ENCODE measurements at places on chromosomes 3 and 15.

DNA sequence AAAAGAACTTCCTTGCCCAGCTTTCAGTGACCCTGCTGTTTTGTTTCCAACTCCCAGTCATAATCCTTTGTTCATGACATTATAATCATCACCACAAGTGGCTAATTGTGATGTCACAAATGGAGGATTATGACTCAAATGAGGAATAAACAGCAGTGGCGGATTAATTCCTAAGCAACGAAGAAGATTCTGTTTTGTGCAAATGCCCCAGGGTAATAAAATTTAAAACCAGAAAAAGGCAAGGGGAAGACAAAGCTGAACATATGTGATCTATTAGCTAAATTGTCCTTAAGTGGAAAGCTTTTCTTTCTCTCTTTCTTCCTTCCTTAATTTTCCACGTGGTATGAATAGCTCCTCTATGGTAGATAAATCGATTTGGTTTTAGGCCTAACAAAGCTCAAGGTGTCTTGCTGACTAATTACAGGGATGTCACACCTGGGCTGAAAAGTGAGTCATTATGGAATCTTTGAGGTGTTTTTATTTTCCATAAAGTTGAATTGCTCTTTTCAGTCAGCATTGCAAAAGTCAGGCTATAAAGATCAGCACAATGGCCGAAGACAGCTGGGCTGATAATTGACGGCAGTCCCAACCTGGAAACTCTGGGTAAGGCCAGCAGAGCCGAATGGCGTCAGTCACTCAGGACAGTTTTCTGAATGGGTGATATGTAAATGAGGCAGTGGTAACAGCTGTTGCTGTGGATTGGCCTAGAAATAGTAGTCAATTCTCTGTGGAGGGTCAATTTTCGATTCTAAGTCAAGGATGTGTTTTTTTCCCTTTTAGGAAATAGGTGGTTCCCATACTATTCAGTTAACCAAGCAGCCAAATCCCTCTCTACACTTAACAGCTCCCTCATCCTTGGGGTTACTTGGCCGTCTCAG is 121.5 kb downstream of the PTPRG start:
- no peak for DNase-seq

- DNase-seq: no peak
These were observed 287.0 kb downstream of the MEX3B start for GRCh38 chr15:81758818-81759284.

DNA sequence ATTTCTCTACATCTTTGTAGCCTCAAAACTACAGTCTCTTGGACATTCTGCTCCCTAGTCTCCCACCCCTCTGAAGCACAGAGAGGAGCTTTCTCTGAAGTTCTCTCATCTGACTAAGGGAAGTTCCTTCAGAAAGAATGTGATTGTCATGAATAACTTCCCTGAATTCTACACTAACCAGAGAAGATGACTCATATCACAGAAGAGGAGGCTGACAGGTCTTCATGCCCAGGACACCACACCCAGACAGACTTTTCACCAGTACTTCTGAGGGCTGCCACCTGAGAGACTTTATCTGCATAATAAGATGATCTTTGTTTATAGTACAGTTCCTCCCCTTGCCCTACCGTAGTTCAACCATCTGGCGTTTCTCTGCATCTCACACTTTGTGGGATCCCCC is 52.8 kb downstream of the CDIN1 start:
- peak; percentile 52 for DNase-seq

- DNase-seq: no peak
These were observed 347.0 kb upstream of the LMCD1 start for GRCh38 chr3:8154617-8155016.

DNA sequence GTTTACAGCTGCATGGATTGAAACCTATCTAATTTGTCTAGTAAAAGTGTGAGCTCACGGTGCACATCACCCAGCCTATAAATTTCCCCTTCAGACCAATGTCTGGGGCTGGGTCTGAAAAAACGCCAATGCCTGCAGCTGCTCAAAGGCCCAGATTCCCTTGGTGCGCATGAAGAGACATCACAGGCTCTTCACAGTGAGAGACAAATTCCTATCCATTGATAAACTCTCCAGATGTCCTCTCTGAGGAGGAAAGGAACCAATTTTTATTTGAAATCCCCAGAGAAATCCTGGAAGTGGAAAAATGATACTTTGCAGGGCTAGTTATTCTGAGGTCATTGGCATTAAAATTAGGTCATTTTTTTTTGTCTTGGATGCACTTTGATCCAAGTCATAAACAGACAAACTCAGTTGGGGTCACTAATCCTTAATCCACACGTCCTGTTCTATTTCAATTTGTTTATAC is 360.5 kb downstream of the EPHA3 start:
- DNase-seq: no peak

DNA sequence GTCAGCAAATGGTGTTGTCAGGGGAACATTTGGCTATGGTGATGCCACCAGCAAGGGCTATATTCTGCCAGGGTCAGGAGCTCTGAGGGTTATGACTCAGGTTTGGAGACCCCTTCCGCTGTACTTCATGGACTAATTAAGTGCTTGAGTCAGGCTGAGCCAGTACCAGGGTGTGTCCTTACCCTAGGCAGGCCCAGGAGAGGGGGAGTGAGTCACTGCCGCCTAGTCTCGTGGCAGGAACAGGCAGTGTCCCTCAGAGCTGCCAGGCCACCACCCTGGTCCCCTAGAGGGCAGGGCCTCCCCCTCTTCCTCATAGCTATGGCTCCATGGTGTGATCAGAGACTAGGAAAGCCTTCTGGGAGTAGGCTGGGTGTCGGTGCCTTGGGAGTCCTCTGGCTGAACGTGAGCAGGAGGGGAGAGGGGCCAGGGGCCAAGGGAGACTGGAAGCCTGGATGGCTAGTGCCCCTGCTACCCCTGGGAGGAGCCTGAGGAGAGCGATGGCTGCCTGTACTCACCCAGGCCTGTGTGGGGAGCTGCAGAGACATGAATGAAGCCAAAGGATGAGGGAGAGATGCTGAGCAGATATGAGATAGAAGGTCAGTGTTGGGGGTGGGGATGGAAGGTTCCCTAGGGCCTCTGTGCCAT is 10.6 kb downstream of the MAPKAPK3 start:
- DNase-seq: peak; percentile 45

DNA sequence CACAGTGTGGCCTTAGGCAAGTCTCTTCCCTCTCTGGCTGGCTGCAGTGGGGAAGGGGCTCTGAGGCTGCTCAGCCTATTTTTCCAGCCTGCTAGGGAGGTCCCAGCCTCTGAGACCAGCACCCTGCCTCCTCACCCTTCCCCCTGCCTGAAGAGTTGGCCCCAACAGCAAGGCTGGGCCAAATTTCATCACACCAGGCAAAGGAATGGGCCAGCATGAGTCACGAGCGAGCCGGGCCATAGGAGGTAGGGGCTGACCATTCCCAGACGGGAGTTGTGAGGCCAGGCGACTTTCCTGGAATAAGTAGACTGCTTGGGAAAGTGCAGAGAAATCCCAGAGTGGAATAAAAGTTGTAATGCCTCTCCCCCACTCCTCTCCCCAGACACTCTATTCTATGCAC is 5.7 kb upstream of the FBLN2 start:
- no peak for DNase-seq

GRCh38 chr15:71219101-71219500 is 103.8 kb downstream of the THSD4 start:
- no peak for DNase-seq

Measured in MV-4-11 (cell line).